ENCODE measurements at places on chromosomes 7 and 10. TPM values are rescaled to one million over a fixed set of nuclear protein-coding genes. Genes with fewer than 3 reads are reported as not detected.

- peak; percentile 15 for DNase-seq
- no peak overlapping the region for H3K4me3 ChIP-seq
- H3K27me3 ChIP-seq = peaks cover 5% of the 10 kb centered on the region
- no peak overlapping the region for H3K27ac ChIP-seq
Measured at GRCh38 chr10:28879875-28880682, 202.8 kb downstream of the BAMBI start.

DNA sequence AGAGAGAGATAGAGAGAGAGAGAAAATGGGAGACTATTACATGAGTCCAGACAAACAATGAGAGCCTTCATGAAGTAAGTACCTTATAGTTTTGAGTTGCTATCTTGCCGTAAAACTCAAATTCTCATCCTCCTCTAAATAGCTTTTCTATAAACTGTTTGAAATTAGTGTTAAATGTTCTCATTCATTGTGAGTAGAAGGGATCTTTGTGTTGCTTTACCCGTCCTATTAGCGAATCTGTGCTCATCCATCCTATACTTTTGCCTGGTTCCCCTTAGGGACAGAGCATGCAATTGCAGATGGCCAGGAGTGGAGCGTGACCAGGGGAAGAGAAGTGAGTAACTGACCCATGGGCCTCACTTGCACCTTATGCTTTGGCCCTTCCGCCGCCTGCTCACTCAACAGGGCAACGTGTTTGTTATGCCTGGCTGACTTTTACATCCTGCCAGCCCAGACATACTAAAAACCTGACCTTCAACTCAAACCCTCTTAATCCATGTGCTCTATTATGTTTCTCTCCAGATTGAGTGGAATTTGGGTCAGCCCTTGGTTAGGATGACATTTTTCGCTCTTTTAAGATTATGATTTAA is 244.2 kb upstream of the YAE1 start:
- DNase-seq = no peak
- H3K36me3 ChIP-seq = no peaks in the 10 kb centered on the region
- no peak overlapping the region for H3K27ac ChIP-seq
- H3K4me1 ChIP-seq = no peaks in the 10 kb centered on the region
- H3K4me3 ChIP-seq = no peak overlapping the region

GRCh38 chr7:6159097-6159483 is 113.3 kb downstream of the CYTH3 start:
- no peak overlapping the region for H3K4me3 ChIP-seq
- no peak overlapping the region for H3K27ac ChIP-seq
- no peaks in the 10 kb centered on the region for H3K27me3 ChIP-seq
- peaks cover 13% of the 10 kb centered on the region for H3K36me3 ChIP-seq

DNA sequence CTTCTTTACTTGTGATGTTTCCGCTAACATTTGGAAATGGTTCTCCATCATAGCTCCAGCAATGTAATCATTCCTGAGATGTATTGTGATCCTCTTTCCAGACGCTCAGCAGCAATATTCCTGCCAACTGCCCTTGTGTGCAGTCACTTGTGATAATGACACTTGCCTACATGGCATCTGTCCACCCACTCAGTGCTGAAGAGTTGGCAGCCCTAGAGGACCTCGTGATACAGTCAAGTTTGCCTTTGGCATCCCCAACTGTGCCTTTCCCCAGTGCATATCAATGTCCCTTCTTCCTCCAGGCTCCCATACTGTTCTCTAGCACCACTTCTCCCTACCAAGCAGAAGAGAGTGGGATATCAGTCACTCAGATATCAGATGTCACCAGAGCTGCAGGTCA is 64.9 kb downstream of the MYOF start:
- no peaks in the 10 kb centered on the region for H3K27me3 ChIP-seq
- H3K4me3 ChIP-seq = no peak overlapping the region
- no peak for DNase-seq
- no peak overlapping the region for H3K27ac ChIP-seq
- H3K36me3 ChIP-seq = peaks cover 13% of the 10 kb centered on the region

DNA sequence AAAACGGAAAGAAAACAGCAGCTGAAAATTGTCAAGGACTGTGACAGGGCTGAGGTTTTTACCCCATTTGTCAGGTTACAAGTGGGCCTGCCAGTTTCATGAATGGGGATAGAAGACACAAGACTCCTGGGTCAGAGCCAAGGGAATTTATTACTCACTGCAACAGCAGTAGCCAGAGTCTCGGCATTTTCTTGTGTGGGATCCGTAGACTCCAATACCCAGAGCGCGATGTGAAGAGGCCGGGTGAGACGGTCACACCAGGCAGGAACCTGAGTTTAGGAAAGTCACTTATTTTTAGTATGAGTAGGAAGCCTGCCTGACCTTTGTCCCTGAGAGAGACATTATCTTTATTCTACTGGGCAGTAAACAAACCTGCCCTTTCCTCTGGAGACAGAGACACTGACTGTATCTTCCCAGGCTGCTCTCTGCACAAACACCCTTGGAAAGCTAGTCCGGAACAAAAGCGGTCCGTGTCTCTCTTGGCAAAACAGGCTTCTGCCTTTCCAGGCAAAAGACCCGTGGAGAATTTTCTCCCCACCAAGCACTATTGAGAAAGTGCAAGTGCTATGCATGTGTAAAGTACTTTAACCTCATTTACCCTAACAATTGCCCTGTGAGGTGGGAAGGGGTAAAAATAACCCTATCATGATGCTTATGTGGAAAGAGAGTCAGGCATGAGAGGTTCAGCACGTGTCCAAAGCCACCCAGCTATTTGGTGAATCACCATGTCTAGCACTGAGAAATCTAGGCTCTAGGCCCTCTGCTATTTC is 58.4 kb downstream of the JCAD start:
- no peak overlapping the region for H3K4me3 ChIP-seq
- no peak overlapping the region for H3K27ac ChIP-seq
- no peaks in the 10 kb centered on the region for H3K36me3 ChIP-seq
- H3K27me3 ChIP-seq = no peaks in the 10 kb centered on the region

DNA sequence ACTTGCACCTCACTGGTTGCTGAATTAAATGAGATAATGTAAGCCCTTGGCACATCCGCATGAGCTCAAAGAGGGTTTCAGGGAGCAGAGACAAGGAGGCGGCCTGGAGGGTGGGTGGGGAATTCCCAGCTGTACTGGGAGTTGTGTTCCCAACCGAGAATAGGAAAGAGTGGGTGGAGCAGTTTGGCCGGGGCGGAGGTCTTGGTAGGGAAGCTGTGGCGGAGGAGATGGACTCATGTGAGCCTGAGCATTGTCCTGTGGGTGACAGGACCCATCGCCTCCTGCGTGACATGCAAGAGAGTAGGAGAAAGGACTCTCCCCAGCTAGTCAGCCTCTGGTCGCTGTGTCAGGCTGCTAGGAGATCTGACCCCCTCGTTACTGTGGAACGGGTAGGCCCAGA is 41.0 kb upstream of the SAMD8 start:
- no peak overlapping the region for H3K4me3 ChIP-seq
- no peak overlapping the region for H3K27ac ChIP-seq
- no peaks in the 10 kb centered on the region for H3K36me3 ChIP-seq

DNA sequence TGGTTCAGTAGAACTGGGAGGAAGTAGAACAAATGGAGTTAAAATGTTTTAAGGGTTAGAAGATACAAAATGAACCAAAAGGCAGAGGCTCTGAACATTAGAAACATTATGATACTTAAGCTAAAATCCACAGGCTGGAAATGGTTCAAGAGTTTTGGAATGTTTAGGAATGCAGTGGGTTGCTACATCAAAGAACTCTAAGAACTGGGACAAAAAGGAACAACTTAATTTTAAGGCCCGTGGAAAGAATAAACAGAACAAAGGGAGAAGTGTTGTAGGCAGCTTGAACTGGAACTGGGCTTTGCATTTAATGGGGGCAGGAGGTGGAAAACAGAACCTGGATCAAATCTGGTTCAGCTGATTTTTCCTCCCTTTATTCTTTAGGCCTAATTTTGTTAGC is 3.5 kb upstream of the C7orf25 start:
- no peak overlapping the region for H3K4me3 ChIP-seq
- DNase-seq = no peak
- H3K27ac ChIP-seq = peak overlapping the region; percentile 86

- no peak for DNase-seq
- H3K4me3 ChIP-seq = no peak overlapping the region
- no peaks in the 10 kb centered on the region for H3K36me3 ChIP-seq
Measured at GRCh38 chr7:154171422-154171821, 119.2 kb downstream of the DPP6 start.

GRCh38 chr10:123614888-123615287 is 51.3 kb upstream of the GPR26 start:
- no peak overlapping the region for H3K27ac ChIP-seq
- H3K4me3 ChIP-seq = no peak overlapping the region
- H3K4me1 ChIP-seq = no peaks in the 10 kb centered on the region
- DNase-seq = peak; percentile 35
- H3K27me3 ChIP-seq = no peaks in the 10 kb centered on the region

- DNase-seq = no peak
- H3K27me3 ChIP-seq = peaks cover 2% of the 10 kb centered on the region
- H3K27ac ChIP-seq = no peak overlapping the region
- H3K4me3 ChIP-seq = no peak overlapping the region
- no peaks in the 10 kb centered on the region for H3K36me3 ChIP-seq
- no peaks in the 10 kb centered on the region for H3K4me1 ChIP-seq
Measured at GRCh38 chr7:111594602-111595001, 32.3 kb upstream of the IMMP2L start.

DNA sequence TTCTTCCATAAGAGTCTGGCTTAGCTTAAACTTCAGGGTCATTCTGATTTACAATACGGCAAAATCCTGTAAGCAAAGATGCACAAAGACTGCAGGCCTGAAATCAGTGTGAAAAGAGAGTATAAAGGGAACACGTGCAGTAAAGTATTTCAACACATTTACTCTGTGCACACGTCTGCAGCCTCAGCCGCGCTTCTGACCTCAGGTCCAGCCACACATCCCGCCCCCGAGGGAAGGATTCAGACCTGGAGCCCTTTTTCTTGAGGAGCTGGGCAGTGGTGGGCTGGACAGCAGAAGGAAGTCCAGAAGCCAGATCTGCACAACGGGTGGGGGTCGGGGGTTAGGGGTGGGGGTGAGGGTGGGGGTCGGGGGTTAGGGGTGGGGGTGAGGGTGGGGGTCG is 58.9 kb upstream of the FAM20C start:
- no peaks in the 10 kb centered on the region for H3K4me1 ChIP-seq
- H3K4me3 ChIP-seq = no peak overlapping the region
- H3K36me3 ChIP-seq = no peaks in the 10 kb centered on the region
- peaks cover 3% of the 10 kb centered on the region for H3K27me3 ChIP-seq

DNA sequence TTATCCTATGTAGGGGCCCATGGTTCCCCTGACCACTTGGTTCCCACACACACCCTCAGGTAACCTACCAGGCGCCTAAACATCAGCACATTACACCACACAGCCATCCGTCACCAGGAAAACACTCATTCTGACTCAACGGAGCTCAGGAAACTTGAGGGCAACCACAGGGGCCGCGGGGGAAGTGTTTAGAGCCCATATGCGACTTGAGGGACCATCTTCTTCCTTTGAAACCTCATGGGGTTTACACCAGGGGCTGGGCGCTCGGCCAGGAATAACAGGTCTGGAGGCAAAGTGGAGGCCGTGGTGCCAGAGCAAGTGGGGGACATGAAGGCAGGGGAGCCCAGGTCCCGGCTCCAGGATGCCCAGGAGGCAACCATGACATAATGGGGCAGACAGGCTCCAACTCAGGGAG is 1.5 kb downstream of the STX1A start:
- H3K27me3 ChIP-seq = no peaks in the 10 kb centered on the region
- peak; percentile 97 for DNase-seq
- no peaks in the 10 kb centered on the region for H3K36me3 ChIP-seq
- H3K4me3 ChIP-seq = peak overlapping the region; percentile 57
- peak overlapping the region; percentile 98 for H3K27ac ChIP-seq

- no peak overlapping the region for H3K27ac ChIP-seq
- DNase-seq = no peak
- no peaks in the 10 kb centered on the region for H3K4me1 ChIP-seq
- H3K4me3 ChIP-seq = no peak overlapping the region
- H3K27me3 ChIP-seq = no peaks in the 10 kb centered on the region
- no peaks in the 10 kb centered on the region for H3K36me3 ChIP-seq
Measured at GRCh38 chr10:107490389-107490788, 325.9 kb upstream of the SORCS1 start.

GRCh38 chr10:113303544-113304146 is 249.2 kb upstream of the HABP2 start:
- no peak overlapping the region for H3K4me3 ChIP-seq
- no peaks in the 10 kb centered on the region for H3K4me1 ChIP-seq
- no peak for DNase-seq
- no peaks in the 10 kb centered on the region for H3K36me3 ChIP-seq
- no peaks in the 10 kb centered on the region for H3K27me3 ChIP-seq

DNA sequence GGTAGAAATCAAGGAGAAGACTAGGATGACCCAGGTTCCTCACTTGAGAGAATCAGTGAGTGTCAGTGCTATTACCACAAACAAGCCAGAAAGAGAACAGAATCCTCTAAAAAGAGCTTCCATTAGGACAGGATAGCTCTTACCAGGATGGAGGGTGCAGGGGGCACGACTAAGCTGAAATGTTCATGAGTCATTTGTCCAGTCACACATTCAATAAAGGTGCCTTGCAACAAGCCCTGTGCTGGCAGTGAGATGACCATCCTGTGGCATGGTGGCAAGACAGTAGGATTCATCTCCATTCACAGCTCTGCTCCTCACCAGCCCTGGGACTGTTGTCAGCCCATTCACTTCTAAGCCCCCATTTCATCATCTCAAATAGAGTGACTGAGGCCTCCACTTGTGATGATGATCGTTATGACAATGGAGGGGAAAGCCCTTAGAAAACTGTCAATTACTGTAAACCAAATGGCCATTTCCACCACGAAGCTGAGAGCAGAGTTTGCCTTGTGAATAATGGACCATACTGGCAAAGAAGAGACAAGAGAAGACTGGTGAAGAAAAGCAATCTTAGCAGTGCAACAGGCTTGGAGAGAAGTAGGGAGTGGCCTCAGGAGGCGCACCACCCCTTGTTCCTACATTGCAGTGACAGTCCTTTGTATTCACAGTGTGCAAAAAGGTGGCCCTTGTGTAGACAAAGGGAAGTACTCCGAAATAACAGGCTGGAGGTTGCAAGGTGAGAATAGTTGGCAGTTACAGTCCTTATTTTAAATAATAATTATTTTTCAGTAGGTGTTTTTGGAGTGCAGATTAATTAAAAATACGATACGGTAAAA is 9.0 kb upstream of the WIPF3 start:
- H3K36me3 ChIP-seq = no peaks in the 10 kb centered on the region
- H3K4me3 ChIP-seq = no peak overlapping the region
- no peaks in the 10 kb centered on the region for H3K4me1 ChIP-seq
- no peak overlapping the region for H3K27ac ChIP-seq

- H3K27me3 ChIP-seq = no peaks in the 10 kb centered on the region
- H3K4me3 ChIP-seq = no peak overlapping the region
- no peak for DNase-seq
- H3K36me3 ChIP-seq = no peaks in the 10 kb centered on the region
Measured at GRCh38 chr7:50264908-50265307, 39.6 kb upstream of the IKZF1 start.

- no peak overlapping the region for H3K27ac ChIP-seq
- H3K27me3 ChIP-seq = no peaks in the 10 kb centered on the region
- H3K4me3 ChIP-seq = no peak overlapping the region
- no peak for DNase-seq
- peaks cover 12% of the 10 kb centered on the region for H3K36me3 ChIP-seq
Measured at GRCh38 chr7:76064208-76064970, 16.5 kb downstream of the MDH2 start.

Gene SOSTDC1
- not detected for total RNA-seq

Gene LIPF
- not detected for total RNA-seq

Gene GJD4
- total RNA-seq = not detected

Gene MRLN
- total RNA-seq = not detected

Gene CLCN1
- not detected for total RNA-seq

Gene TMEM270
- not detected for total RNA-seq

Gene NFE2L3
- total RNA-seq = 28.4 TPM

Gene HDAC9
- total RNA-seq = 11.6 TPM

Gene CREB5
- total RNA-seq = 13.8 TPM

Gene AOC1
- not detected for total RNA-seq

Gene MMRN2
- total RNA-seq = 169 TPM

Gene ZNF727
- not detected for total RNA-seq

Gene FOXI2
- total RNA-seq = not detected

Gene GRK5
- 29.1 TPM for total RNA-seq

Data from endothelial cell of umbilical vein (primary cell).